WERI-Rb-1 (cell line): ENCODE measurements at places on chromosomes 2 and 18.

- DNase-seq: no peak
Observed at GRCh38 chr2:189601043-189601442, 20.5 kb upstream of the SLC40A1 start.

DNA sequence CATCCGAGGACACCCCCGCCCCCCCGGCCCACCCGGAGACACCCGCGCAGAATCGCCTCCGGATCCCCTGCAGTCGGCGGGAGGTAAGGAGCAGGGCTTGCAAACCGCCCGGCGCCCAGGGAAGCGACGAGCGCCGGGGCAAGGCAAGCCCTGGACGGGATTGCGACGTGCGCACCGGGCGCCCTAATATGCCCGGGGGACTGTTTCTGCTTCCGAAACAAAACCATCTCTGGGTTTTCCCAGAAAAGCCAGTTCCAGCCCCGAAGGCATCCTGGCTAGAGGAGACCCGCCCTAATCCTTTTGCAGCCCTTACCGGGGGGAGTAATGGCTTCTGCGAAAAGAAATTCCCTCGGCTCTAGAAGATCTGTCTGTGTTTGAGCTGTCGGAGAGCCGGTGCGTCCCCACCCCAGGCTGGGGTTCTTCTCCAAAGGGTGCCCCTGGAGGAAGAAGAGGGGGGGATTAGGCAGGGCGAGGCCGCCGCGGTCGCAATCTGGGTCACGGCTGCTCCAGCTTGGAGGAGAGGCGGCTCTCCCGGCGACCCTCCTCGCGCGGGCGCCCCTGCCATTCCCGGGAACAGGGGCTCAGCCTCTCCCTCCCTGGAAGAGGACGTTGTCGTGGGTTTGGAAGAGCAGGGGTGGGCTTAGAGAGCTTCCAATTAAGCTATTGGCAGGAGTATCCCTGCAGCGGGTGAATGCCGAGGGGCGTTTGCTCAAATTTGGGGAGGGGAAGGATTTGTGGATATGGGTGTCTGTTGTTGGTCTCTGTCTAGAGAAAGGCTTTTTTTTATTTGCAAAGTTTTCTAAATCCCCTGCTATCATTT, 521 bp downstream of the MYCN start:
- DNase-seq: peak; percentile 60

GRCh38 chr2:203992509-203992908, 55.9 kb downstream of the ICOS start:
- DNase-seq: no peak

GRCh38 chr2:6832596-6833299, 33.0 kb downstream of the CMPK2 start:
- no peak for DNase-seq

DNA sequence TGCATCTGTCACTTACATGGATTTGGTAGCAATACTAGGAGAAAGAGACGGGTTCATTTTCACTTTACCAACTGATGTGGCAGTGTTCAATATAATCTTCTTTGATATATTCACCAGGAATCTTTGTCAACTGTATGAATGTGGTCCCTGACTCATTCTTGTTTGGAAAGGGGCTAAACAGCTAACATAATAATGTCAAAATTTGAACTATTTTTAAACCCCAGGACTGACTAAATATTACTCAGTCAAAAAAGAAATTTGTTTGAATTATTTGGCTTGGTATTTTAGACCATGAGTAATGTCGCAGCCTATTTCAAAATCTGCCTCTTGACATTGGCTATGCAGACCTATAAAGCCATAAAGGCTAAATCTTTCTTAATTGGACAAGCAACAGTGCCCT, 413.7 kb upstream of the RGPD4 start:
- no peak for DNase-seq

DNA sequence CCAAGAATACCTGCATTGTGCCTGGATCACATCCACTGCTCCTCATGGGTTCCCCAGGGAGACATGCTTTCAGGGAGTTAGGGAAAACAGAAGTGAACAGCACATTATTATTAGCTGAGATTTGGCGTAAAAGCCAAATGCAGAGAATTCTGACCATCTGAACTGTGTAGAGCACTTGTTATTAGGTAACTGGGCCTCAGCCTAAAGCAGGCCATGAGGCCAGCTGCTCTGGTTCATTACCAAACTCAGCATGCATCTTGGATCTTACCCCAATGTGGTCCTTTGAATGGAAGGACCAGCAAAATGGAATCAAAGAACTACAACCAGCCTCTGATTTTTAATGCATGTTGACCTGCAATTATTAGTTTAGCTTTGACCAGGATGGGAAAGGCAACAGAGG, 322.3 kb downstream of the KCNS3 start:
- no peak for DNase-seq

GRCh38 chr2:40106061-40106460, 327.0 kb upstream of the THUMPD2 start:
- no peak for DNase-seq

GRCh38 chr2:137321566-137321965, 556.2 kb downstream of the THSD7B start:
- DNase-seq: no peak
